Stimulated activated CD4-positive, alpha-beta T cell treated with anti-CD3 and anti-CD28 coated beads, TNF-alpha, amount 100 ng/mL, for 4 hours (primary cell): ENCODE measurements at places on chromosomes 1 and 21.

DNA sequence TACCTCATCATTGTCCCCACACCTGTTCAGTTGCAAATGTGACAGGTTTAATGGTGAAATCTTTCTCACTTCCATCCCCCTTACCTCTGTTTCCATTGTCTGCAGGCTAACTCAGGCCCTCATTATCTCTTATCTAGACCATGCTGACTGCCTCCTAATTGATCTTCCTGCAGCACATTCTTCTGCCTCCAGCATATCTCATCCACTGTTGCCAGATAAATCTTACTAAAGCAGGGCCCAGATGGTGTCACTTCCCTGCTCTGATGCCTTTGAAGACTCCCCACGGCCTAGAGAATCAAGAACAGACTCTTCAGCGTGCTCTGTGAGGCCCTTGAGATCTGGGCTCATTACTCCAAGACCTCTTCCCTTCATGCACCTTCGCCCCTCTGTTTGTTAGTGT lies 230.1 kb downstream of the DUSP10 start:
- DNase-seq = no peak

- no peak for DNase-seq
Measured at GRCh38 chr1:76595024-76595423, 272.3 kb upstream of the ST6GALNAC5 start.

DNA sequence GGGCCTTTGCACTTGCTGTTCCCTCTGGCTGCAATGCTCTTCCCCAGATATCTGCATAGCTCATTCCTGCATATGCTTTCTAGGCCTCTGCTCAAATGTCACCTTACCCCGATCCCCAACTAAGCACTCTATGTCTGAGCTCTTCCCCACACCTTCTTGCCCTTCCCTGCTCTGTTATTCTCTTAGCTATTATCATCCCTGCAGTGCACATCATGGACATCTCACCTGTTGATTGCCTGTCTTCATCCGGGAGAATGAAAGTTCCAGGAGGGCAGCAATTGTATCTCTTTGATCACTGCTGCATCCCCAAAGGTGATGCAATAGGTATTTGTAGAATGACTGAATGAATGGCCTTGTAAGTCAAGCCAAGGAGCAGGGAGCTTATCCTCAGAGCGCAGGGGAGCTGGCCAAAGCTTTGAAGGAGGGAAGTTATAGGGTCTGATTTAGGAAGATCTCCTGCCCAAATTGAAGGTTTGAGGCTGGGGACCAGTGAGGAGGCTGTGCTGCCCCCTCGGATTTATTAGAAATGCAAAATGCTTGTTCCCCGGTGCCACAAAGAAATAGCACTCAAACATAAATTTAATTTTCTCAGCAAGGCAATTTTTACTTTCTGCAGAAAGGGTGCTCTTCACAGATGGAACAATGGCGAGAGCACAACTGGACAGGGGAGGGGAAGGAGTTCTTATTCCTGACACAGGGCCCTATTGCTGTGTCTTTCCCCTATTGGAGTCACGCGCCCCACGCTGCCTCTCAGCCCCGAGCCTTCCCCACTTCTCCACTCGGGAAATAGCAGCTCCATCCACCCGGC lies 631.1 kb downstream of the MATN1 start:
- no peak for DNase-seq

DNA sequence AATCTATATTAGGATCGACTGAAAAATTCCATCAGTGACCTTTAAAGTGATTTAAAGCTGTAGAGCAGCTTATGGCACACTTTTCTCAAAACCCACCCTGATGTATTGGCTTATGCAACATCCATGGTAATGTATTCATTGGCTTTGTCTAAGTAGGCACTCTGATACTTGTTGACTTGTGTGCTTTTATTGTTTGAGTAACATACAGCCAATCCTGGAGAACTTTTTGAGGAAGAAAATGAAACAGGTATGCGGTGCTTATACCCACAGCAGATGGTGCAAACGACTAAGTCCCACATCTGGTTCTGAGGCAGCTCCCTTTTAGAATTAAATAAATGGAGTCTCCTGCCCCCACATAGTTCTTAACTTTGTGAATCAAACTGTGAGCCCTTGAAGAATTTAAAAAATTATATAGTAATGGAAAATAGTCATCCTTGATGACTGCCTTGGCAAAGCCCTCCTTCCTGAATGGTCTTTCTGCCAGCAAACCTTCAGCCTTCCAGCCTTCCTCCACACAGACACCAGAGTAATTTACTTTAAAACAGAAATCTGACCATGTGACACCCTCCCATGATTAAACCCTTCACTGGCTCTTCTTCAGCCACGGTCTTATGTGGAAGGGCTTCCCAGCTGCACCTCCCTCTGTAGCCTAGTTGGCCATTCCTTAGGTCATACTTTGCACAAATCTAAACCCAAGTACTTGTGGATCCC lies 116.0 kb downstream of the BCAR3 start:
- no peak for DNase-seq

GRCh38 chr1:48858200-48858920 lies 81.7 kb upstream of the BEND5 start:
- no peak for DNase-seq

DNA sequence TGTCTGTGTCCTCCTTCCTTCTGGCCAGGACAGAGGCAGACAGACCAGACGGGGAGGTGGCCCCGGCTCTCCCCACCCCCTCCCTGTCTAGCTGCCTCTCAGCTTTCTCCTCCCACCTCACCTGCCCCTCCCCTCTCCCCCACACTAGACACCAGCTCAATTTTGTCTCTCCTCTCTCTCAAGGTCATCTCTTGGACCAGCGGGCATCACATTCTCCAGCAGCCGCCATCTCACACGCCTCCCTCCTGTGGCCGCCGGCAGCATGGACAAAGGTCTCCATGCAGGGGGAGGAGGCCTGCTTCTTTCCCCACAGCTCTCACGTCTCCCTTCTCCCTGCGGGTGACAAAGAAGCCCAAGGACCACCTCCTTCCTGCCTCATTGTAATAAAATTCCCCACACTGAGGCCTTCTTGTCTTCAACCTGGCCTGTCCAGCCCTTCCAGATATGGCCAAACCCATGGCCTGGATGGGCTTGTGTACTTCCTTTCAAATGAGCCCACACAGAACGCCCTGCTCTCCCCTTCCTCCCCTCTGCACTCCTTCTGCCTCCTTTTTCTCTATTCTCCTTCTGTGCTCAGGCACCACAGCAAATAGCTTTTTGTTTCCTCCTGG lies 14.6 kb downstream of the OPTC start:
- no peak for DNase-seq

DNA sequence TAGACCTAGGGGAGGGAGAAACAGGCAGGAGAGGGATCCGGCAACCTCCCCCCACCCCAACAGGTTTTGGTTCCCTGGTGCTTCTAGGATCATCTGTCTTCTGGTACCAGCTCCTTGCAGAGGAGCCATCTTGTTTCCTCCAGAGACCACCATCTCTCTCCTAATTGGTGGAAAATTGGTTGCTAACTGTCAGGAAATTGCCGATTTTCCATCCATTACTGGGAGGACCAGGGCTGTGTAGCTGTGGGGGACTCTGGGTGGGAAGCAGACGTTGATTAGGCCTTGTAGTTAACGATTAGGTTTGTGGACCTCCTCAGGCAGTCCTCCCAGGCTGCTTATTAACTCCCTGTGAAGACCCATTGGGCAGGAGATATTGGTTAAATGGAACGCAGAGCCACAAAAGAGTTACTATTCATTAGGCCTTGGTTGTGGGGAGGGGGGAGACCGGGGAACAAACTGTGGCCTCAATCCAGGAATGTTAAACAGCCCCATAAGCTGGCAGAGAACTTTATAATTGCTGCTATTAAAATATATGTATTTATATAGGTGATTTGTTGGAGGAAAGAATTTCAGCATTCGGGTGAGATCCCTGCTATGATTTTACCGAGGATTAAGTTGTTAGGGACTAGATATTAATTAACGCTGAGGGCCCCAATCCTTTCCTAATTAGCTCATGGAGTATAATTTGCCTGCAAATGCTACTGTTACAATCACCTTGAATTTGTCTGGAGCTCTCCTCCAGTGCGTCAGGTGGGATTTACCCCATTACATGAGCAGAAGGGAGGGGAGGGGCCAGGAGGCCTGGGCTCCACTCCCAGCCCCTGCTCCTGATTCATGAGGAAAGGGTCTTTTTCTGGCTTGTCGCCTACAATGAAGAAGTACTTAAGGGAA lies 61.2 kb upstream of the TRABD2B start:
- DNase-seq = no peak
